ENCODE measurements at places on chromosomes 3 and 15.

DNA sequence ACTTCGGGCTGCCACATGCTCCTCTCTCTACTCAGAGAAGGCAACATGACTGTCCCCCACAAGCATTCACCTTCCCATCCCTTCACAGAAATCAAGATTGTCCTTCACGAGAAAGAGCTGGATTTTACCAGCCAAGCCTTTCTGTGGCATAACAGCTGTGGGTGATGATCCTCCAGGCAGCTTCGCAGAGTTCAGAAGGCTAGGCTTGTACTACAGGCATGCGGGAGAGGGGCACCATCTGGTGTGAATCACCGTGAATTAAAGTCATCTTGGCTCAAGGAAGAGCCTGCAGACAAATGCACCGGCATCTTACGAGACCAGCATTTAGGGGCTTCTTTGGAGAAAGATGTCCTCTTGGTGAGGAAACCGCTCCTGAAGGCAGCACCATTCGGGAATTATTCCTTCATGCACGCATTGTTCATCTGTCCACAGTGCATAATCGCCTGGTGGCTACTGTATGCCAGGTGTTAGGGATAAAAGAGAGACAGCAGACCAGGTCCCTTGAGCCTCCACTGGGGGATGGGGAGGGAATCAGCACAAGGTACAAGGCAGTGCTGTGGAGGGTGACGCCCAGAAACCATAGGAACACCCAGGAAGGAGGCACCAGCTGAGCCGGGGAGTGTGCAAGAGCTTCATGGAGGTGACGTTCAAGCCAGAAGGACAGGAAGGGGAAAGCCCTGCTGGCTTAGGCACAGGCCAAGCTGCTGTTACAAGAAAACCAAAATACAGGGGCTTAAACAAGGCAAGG is 108.6 kb downstream of the TMEM266 start:
- DNase-seq: no peak

- DNase-seq: no peak
Observed at GRCh38 chr3:103403191-103403590, 968.4 kb downstream of the ZPLD1 start.

- DNase-seq: no peak
Observed at GRCh38 chr3:18076301-18076700, 333.9 kb upstream of the TBC1D5 start.

DNA sequence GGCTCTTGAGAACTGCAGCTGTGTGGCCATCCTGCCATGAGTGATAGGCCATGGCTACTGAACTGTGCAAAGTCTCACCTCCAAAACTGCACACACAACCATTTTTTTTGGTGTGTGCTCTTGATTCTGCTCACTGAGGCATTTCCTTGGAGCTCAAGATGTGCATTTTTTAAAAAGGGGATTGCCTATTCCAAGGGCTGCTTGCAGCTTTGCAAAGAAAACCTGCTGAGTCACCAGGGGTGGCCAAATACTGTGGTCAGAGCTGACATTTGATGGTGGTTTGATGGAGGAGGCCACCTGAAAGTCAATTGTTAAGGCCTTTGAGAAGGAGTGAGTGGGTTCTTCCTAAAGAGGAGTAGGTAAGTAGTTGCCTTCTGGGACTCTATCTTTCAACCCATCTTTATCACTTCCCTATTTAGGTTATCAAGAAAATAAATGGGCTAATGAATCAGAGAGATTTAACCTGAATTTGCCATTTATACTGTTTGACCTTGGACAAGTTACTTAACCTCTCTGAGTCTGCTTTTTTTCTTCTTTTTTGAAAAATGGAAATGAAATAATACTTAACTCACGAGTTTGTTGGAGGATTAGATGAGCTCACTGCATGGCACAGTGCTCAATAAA is 87.9 kb downstream of the CHST2 start:
- no peak for DNase-seq

GRCh38 chr3:9037144-9037711 is 74.0 kb upstream of the RAD18 start:
- DNase-seq: no peak

DNA sequence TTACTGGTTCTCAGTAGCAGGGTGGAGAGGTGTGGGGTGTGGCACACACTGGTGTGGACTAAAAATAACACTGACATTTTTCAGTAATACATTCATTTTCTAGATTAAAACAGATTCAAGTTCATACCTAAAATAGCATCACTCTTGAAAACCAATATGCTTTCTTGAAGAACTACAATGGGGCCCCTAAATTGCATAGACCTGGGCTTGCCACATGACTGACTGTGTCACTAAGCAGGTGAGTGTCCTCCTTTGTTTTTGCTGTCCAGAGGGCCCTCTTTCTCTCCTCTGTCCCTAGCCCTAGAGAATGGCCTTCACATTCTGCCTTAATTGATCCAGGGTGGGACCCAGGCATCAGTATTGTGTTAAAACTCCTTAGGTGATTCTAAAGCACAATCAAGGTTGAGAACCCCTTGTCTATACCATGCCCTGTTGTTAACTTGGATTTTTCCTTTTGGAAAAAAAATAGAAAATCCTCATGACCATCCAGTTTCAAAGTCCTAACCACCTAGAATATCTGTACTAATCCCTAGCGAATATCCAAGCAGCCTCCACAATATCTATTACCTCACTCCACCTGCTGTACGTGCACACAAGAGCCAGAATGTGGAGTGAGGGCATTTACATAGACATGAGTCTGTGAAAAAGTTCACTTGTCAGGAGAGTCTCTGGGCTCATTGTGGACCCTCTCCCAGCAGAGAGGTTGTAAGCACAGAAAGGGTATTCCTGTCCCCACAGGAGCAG is 18.7 kb upstream of the TMEM41A start:
- DNase-seq: no peak

GRCh38 chr3:65830948-65831732 is 207.6 kb downstream of the MAGI1 start:
- DNase-seq: no peak

- no peak for DNase-seq
Observed at GRCh38 chr15:97981058-97981457, 20.6 kb downstream of the ARRDC4 start.

DNA sequence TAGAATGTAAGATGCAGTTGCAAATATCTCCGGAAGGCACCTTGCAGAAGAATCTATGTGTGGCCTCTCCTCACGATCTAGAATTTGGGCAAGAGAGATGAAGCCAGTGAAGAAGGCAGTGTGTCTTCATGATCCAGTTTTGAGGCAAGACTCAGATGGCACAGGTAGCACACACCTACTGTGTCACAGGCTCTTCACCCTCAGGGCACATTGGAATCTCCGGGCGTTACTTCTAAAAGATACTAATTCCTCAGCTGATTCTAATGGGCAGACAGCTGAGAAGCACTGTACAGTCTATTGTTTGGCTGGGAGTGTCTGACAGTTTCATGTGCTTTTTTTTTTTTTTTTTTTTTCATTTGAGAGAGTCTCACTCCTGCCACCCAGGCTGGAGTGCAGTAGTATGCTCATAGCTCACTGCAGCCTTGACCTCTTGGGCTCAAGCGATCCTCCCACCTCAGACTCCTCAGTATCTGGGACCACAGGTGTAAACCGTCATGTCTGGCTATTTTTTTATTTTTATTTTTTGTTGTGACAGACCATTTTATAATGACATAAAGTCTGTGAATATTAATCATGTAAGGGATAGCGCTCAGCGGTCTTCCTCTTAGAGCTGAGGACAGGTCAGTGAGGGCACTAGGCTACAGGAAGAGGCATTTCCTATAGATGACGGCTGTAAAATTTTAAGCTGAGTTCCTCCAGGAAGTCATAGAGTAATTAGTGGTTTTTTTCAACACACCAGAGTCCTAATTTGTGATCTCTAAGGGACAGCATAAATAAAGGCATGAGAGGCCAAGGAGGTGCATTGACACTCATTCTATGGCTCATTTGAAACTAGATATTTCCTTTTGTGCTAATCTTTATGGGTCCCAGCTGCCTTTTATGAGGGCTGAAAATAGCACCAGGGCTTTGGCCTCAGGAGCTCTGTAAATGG is 4.0 kb downstream of the C3orf52 start:
- no peak for DNase-seq

GRCh38 chr3:65561617-65562016 is 477.1 kb downstream of the MAGI1 start:
- DNase-seq: no peak
